Sigmoid colon (tissue), 7 donors: ENCODE measurements at places on chromosomes 12 and 14. TPM values are rescaled to one million over a fixed set of nuclear protein-coding genes. Genes with fewer than 3 reads are reported as not detected.

HOXC4 gene
- total RNA-seq: 0.66 TPM

GRCh38 chr14:69500096-69500495, 15.6 kb downstream of the PLEKHD1 start:
- DNase-seq: no peak

GRCh38 chr12:51729331-51729730, 119.2 kb downstream of the FIGNL2 start:
- no peak for DNase-seq

ASIC1 gene
- total RNA-seq: 4.8 TPM

DNA sequence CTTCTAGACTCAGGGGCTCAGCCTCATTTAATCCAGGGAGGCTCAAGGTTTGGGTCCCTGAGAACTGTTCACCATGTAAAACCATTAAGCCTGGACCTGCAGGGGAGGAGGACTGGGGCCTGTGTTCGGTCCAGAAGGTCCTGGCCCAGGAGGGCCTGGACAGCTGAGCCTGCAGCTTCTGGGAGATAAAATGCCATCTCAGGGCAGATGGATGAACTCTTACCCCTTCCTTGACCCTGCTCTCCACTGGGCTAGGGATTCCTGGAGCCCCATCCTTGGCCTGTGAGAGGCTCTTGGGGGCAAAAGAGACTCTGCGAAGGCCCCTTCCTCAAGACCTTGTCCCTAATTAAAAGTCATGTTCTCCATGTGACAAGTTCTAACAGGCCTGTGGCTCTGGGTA, 51.2 kb downstream of the PRMT8 start:
- no peak for DNase-seq

GRCh38 chr12:51247523-51248206, 9.0 kb downstream of the DAZAP2 start:
- DNase-seq: no peak

DNA sequence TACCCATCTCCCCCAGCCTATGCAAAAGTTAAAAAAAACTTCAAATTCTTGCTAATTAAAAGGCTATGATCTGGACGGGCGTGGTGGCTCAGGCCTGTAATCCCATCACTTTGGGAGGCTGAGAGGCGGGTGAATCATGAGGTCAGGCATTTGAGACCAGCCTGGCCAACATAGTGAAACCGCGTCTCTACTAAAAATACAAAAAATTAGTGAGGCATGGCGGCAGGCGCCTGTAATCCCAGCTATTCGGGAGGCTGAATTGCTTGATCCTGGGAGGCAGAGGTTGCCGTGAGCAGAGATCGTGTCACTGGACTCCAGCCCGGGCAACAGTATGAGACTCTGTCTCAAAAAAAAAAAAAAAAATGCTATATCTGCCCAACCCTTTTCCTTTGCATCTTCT, 925.4 kb downstream of the GALC start:
- DNase-seq: no peak

DNA sequence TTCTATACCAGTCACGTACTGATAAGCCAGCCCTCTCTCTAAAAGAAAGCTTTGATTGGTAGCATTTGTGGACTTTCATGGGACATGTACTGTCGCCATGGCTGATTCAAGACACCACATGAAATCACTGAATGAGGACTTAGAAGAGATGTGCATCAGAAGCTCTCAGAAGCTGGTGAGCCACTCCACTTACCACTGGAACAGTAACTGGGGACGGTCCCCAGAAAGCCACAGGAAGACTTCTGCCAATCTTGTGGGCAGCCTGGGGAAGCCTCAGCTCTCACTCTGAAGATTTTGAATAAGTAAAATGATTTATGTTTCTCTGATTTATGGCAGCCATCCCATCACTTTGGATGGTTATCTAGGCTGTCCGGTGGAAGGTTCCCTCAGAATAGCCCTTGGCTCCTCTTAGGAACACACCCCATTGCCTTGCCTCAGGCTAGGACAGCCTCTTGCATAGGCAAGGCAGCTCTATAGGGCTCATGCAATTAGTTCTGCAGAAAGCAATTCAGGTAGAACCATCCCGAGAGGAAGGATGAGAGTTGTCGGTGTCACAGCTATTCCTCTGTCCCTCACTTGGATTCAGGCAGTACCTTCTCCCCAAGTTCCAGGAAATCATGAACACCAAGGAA, 9.8 kb downstream of the DHRS1 start:
- no peak for DNase-seq

DNA sequence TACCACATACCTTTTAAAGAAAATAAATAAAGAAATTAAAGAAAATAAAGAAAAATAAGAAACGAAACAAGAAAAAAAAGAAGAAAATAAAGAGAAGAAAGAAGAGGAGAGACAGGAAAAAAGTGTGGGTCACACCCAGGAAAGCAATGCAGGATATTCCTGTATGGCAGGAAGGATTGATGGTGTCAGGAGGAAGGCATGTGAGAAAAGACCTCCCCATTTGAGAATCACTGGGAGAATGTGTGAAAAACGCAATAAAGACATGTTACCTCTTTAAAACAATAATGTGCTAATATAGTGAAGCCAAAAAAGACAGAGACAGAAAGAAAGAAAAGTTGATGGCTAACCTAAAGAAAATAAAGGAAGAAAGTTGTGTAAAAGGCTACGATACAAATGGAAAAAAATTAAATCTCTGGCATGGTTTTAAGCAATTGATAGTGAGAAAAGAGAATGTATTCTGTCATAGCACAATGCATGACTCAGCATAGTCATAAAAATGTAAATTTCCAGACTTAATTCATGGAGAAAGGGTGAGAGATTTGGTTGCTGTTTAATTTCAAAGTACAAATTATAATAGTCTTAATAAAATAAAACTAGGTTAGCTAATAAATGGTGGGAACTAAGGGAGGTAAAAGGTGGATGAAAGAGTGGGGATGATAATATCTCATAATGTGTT, 24.3 kb upstream of the FOXG1 start:
- no peak for DNase-seq

GRCh38 chr12:5742258-5742657, 202.8 kb downstream of the ANO2 start:
- no peak for DNase-seq

DNA sequence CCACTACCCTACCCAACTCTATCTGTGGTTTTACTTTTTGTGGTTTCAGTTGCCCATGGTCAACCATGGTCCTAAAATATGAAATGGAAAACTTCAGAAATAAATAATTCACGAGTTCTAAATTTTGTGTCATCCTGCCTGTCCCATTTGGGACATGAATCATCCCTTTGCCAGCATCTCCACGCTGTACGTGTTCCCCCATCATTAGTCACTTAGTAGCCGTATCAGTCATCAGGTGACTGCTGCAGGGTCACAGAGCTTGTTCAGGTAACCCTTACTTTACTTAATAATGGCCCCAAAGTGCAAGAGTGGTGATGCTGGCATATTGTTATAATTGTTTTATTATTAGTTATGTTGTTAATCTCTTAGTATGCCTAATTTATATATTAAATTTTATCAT, 209.9 kb downstream of the ITPR2 start:
- no peak for DNase-seq

GRCh38 chr14:96098309-96098998, 59.3 kb downstream of the C14orf132 start:
- DNase-seq: no peak

- DNase-seq: no peak
These were observed 529.1 kb upstream of the TBX3 start for GRCh38 chr12:115213118-115213517.

DNA sequence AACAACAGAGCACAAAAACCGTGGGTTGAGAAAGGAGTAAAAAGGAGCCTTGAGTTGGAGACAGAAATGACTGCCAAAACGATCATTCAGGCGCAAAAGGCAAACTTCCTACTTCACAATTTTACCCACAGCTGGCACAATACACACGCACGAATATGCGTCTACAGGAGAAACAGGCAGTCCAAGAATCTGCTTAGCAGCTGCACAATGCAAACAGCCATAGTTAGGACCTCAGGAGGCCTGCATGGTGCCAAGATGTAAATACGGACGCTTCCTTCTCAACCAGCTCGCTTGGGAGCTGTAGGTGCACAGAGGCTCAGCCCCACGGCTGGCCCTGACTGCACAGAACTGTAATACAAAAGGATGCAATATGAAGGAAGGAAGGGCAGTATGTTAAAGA, 250.1 kb upstream of the CAND1 start:
- no peak for DNase-seq

- DNase-seq: no peak
These were observed 8.9 kb downstream of the APAF1 start for GRCh38 chr12:98653866-98654493.

GRCh38 chr14:88983755-88984154, 159.3 kb downstream of the TTC8 start:
- DNase-seq: no peak

GRCh38 chr12:75706786-75707605, 195.6 kb upstream of the KRR1 start:
- no peak for DNase-seq

- DNase-seq: no peak
These were observed 862.5 kb upstream of the USP15 start for GRCh38 chr12:61397668-61398067.

- DNase-seq: no peak
These were observed 66.5 kb downstream of the C2CD5 start for GRCh38 chr12:22477894-22478287.

DNA sequence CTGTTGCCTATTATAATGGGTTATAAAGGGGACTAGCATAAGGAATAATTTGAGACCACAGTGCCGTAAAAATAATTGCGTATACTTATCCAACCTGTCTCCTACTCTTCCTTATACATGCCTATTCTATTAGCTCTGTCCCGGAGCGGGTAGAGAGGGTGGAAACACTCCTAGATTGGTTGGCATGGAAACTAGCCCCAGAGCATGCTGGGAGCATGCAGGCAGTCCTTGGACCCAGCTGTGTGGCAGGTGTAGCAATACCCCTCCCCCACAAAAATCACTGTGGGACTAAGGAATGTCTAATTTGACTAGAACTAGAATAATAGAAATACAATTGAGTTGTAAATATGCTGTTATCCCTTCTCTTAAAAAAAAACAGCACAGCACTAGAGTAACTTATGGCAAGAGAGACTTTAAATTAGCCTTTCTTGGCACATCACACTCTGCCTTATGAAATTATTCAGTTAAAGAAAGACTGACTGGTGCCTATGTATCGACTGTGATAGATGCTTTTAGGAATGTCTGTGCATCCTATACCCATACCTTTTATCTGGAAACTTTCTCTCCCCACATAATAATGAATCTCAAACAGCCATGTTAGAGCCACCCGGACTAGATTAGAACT, 244.0 kb upstream of the DAAM1 start:
- no peak for DNase-seq

DNA sequence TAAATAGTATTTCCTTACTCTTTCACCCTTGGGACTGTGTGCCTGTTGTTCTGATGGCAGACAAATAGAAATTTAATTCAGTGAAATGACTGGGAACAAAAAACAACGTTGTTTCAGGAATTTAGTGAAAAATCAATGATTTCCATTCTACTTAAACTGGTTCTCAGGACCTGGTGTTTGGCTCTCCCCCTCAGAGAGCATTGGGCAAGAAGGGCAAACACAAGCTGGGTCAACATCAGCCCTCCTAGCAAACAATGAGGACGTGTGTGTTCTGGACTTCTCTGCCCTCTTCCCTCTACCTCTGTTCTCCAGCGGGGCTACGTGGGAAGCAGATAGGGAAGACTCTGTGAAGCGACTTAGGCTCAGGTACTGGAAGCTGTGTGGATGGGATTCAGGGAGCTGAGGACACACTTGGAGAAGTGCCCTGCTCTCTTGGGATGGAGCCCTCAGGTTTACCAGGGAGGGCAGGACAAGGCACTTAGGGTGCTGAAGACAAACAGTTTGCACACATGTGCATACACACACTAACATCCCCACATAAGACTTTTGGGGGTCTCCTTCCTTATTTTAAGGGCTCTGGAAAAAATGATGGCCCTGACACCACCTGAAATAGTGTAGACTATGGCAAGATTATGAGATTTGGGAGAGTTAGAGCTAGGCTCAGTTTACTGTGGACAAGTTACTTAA, 7.6 kb upstream of the SERPINA1 start:
- DNase-seq: no peak

GRCh38 chr12:47165934-47166333, 86.2 kb upstream of the AMIGO2 start:
- DNase-seq: no peak

SDS gene
- not detected for total RNA-seq

DTX1 gene
- total RNA-seq: 3.9 TPM

GRCh38 chr12:82479511-82479910, 121.2 kb downstream of the METTL25 start:
- no peak for DNase-seq

SLC5A8 gene
- not detected for total RNA-seq

DNA sequence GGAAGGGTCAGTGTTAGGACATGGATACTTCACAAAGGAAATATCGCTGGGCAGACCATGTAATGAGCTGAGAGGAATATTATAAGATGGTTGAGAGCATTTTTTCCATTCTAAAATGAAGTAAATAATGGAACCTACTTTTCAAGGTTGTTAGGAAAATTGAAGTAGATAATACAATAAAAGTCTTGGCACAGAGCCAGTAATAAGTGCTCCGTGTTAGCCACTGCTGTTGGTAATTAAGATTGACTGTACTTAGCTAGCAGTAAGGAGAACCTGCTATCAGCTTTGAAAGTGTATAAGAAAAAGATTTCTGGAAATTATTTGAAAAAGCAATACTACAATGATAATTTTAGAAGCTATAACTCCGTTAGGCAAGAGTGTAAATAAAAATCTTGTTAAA, 77.6 kb downstream of the SCAF11 start:
- no peak for DNase-seq

DNA sequence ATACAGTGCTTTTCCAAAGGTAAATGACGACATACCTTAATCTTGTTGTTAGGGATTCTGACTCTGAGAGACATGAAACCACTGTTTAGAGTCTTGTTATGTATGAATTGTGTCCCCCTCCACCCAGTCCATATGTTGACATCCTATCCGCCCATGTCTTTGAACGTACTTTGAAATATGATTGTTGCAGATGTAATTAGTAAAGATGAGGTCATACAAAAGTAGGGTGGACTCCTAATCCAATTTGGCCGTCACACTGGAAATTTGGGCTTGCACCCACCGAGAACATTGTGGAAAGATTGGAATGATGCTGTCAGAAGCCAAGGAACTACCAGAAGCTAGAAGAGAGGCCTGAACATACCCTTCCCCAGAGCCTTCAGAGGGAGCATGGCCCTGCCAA, 62.2 kb downstream of the RGS6 start:
- DNase-seq: no peak

DNA sequence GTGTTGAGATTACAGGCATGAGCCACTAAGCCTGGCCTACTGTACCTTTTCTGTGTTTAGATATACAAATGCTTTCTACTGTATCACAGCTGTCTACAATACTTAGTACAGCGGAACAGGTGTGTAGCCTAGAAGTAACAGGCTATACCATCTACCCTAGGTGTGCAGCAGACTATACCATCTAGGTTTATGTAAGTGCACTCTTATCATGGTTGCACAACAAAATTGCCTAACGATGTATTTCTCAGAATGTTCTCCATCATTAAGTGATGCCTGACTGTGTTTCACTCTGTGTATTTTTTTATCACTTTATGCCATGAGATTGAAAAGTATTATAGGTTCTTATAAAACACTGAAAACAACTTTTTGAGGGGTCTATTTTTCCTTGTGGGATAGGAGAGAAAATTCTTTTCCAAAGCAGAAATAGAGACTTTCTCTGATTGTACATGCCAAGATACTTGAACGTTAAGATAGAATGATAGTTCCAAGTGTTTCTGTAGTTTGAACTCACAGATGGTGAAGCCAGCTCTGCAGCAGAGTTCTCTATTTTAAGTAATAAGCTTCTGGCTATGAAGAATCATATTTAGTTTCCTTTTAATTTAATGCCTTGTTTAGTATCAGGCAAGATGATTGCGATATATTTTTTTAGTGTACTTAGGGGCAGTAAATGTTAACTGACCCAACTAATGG, 17.0 kb downstream of the TMPRSS12 start:
- no peak for DNase-seq
